ENCODE measurements at places on chromosomes 5 and 9. TPM values are rescaled to one million over a fixed set of nuclear protein-coding genes. Genes with fewer than 3 reads are reported as not detected.

PSMB7 gene
- total RNA-seq, result 393 TPM

- no peak for DNase-seq
Measured at GRCh38 chr5:179862891-179863290, 4.3 kb upstream of the MRNIP start.

ADAMTS6 gene
- 6.0 TPM for total RNA-seq

DNA sequence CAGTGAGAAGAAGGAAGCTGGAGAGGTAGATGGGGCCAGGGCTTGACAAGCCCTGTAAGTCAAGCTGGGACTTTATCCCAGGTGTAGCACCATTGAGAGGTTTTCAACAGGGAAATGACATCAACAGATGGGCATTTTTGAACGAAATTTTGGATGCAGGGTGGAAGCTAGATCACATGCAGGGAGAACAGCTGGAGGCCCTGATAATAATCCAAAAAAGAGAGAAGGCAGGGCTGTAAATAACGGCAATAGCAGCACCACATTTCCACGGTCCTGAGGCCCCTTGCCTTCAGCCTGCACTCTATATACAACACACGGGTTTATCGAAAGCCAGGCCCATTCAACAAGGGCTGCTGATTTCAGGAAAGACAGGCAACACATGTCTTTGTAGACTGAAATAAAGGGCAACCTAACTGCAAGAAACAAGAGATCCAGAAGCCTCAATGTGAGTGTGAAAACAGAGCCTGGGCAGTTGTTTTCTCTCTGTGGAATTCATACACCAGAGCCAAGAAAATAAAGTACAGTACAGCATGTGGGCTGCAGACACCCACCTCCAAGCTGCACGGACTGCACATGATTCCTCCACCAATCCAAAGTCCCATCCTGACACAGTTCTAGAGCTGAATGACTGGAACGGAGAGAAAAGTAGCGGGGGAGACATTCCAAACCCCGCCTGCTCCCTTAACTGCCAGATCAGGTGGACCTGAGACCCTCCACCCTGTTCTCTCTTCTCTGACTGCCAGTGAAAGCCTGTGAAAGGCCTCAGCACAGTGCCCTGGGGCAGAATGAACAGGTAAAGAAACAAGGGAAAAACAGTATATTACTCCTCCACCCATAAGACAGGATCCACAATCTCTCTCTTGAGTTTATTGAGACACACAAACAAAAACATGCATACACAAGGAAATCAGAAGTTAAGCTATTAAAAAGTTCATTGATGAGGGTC lies 36.3 kb downstream of the KLHL3 start:
- DNase-seq, result no peak

NTNG2 gene
- 0.26 TPM for total RNA-seq

GRCh38 chr9:125822902-125823301 lies 75.7 kb downstream of the PBX3 start:
- DNase-seq, result no peak

GRCh38 chr9:73583576-73583975 lies 431.9 kb downstream of the ANXA1 start:
- no peak for DNase-seq

TOR4A gene
- total RNA-seq, result 4.4 TPM

GRCh38 chr5:66875315-66875714 lies 279.1 kb downstream of the MAST4 start:
- DNase-seq, result no peak

GBGT1 gene
- total RNA-seq, result 1.2 TPM

- DNase-seq, result no peak
Measured at GRCh38 chr5:87190687-87191086, 77.0 kb upstream of the RASA1 start.

DNA sequence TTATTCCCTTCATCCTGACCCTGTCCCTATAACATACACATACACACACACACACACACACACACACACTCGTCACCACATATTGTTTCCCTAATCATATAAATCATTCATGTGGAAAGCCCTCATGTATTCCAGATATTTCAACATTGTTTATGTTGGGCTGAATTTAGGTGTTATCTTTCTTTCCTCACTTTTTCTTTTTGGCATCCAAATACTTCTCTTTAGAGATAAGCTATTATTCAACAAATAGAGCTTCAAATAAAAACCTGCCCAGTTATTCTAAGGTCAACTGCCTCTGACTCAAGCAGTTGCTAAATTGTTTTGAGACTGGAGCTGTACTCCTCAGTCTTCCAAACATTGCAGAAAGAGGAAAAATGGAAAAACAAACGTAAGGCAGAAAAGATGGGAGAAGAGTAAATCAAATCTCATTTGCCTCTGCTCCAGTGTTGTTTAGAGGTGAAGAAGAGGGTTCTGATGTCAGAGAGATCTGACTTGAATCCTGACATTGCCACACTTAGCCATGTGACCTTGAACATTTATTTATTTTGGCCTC lies 215.7 kb downstream of the GAS1 start:
- no peak for DNase-seq

- DNase-seq, result no peak
Measured at GRCh38 chr9:109109967-109110328, 9.8 kb downstream of the TMEM245 start.

- DNase-seq, result no peak
Measured at GRCh38 chr5:177132136-177133095, 1.2 kb upstream of the NSD1 start.

GRCh38 chr9:84711936-84712335 lies 42.4 kb downstream of the NTRK2 start:
- peak; percentile 64 for DNase-seq

GRCh38 chr5:151184316-151185042 lies 26.9 kb upstream of the ANXA6 start:
- no peak for DNase-seq

CEL gene
- 0.71 TPM for total RNA-seq

DNA sequence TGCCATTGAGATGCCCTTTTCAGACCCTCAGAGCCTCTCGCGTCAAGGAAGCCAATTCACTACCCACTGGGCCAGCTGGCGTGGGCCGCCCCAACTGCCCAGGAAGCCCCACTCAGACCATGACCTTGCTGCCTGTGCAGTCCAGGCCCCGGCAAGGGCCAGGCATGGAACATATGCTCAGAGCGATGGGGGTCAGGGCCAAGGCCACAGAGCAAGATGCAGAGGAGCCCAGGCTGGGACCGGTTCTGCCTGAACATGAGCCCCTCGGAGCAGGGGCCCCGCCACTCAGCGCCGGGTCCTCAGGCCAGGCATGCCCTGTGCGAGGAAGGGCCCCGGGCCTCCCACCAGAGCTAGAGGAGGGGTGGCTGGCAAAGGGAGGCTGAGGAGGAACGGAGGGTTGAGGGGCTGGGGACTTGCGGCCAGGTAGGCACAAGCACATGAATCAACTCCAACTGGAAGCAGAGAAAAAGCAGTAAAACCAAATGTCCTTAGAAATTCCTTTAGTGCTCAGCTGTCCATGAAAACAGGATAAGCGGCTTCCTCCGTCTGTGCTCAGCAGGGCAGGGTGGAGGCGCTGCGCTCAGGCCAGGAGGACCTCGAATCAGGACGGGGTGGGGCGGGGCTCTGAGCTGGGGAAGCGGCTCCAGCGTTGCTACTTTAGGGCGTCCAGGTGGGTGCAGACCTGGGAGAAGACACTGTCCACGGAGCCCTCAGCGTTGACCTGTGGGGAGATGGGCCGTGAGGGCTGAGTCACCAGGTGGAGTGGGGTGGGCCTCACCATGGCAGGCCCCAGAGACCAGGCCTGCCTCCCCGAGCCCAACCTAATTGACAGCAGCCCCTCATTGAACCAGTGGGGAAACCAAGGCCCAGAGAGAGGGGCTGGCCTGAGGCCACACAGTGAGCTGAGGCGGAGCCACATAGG lies 9.9 kb downstream of the AK1 start:
- DNase-seq, result no peak

DNA sequence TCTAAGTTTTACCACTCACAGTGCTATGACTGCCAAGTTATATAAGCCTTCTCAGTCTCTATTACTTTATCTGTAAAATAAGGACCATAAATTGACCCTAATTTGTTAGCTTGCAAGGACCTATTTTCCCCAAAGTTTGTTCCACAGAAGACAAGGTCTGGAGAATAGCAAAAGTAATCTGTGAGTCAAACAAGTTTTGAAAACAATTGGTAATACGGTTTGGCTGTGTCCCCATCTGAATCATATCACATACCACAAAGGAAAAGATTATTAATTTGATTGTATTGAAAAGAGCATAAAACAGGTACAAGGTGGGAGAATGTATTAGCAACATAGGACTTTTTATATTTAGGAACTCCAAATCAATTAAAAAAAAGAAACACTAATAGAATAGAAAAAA lies 124.0 kb upstream of the TARS1 start:
- DNase-seq, result no peak

DNA sequence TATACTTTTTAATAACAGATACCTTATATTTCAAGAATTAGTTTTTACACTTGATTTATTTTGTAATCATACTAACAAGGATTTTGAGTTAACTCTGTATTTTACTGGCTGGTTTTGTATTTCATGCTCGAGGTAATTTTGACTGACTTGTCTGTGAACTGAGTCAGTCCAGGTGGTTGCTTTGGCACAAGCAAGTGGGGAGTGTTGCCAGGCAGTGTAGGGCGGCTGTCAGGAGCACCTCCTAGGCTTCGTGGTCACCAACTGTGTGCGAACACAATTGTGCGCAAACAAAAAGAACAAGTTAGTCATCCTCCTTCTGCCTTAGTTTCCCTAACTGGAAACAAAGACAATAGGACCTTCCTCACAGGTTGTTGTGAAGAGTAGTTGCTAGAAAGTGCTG lies 286.3 kb downstream of the ADGRV1 start:
- no peak for DNase-seq

DNA sequence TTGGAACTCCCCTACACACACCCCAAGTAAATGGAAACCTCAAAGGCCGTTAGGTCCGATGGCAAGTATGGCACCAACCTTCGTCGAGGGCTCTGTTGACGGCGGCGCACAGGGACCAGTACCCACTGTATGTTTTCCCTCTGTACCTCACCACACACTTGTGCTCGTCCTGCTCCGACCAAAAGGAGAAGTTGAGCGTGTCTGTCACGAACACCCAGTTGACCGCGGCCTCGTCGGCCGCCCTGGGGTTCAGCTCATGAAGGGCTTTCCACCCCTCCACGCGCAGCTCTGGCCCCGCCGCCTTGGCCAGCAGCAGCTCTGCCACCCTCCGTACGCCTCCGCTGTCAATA lies 24.0 kb downstream of the HNRNPK start:
- DNase-seq, result peak; percentile 15

- DNase-seq, result no peak
Measured at GRCh38 chr9:135265931-135266330, 178.5 kb downstream of the OLFM1 start.

All from SJCRH30 (cell line).